CD4-positive, alpha-beta T cell treated with Interleukin-12 subunit alpha and Interleukin-12 subunit beta, for 1 hour (primary cell): ENCODE measurements at places on chromosomes 12 and 14.

DNA sequence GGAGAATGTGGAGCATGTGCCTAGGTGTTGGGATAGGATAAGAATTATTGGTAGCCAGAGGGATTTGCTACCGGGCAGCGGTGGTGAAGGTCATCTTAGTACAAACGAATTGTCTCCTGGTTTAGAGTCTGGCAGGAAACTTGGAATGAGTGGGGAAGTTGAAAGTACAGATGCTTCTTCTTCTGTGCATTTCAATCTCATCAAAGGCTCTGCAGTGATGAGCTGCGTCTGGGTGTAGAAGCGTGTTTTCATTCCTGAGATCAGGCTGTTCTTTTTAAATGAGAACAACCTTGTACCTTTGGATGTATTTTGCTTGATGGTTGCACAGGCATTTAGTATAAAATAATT lies 2.1 kb downstream of the WNK1 start:
- DNase-seq: no peak

GRCh38 chr12:59803735-59804134 lies 207.9 kb downstream of the SLC16A7 start:
- DNase-seq: no peak

DNA sequence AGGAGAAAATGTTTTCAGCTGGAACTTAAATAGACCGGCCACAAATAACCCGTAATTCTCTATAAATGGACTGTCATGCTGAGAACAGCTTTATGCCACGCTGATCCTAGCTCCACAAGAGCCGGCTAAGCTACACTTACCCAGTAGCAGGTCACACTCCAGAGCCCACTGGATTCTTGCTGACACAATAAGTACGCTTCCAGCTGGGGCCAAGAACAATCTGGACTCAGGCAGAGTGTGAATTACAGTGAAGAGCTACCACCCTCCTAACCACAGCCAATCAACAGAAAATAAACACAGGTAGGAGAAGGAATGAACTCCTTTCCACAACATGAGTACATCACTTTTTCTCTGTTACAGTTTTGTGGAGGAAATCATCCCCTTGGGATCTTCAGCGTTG lies 531.3 kb downstream of the GALC start:
- DNase-seq: no peak

DNA sequence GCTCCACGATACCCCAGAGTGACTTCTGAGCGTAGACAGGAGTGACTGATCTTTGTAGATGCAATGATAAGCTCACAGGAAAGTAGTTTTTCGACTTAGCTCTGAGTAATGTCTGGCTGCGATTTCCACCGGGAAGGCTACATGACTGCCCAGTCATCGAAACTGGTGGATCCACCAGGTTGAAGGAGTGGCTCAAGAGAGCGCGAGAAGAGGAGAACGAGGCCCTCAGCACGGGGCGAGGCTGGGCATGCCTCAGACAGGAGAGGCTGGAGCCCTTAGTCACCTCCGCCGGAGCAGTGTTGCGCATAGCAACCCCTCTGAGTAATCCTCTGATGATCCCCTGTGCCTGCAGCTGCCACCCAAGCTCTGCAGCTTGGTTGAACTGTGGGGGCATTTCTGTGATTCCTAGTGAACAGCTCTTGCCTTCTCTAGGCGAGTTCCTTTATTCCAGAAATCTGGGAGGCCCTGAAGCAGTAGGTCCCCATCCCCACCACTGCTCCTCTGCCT lies 25.6 kb downstream of the ELK3 start:
- no peak for DNase-seq

GRCh38 chr14:59273737-59274136 lies 85.3 kb downstream of the DAAM1 start:
- no peak for DNase-seq

- DNase-seq: no peak
Observed at GRCh38 chr12:53860426-53861345, 77.9 kb upstream of the HOXC13 start.

DNA sequence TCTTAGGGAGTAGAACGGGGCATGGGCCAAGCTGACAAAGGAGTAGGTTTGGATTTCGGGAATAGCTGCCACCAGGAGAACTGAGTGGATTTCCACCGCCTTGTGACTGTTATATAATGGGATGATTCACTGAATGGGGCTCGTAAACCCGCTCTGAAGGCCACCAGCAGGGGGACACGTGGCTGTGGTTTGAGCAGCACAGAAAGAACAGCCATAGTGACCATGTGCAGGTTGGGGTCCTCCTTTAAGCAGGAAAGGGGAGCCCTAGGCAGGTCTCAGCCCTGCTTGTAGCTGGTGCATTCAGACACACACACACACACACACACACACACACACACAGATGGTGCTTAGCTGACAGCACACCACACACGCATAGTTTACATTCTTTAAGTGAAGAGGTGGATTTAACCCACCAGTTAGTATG lies 8.6 kb upstream of the ASB2 start:
- DNase-seq: no peak

DNA sequence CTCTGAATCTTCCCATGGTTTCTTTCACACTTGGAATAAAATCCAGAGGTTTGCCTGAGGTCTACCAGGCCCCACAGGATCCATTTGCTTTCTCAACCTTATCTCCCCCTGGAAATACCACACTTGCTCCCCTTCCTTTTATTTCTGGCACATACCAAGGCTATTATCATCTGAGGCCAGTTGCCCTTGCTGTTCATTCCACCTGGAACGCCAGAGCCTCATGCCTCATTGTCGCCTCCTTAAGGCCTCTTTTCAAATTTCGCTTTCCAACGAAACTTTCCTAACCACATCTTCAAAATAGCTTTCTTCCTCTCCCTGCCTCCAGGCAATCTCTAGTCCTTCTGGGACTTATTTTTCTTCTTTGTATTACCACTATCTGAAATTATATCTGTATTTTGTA lies 11.2 kb upstream of the LRIG3 start:
- DNase-seq: no peak

DNA sequence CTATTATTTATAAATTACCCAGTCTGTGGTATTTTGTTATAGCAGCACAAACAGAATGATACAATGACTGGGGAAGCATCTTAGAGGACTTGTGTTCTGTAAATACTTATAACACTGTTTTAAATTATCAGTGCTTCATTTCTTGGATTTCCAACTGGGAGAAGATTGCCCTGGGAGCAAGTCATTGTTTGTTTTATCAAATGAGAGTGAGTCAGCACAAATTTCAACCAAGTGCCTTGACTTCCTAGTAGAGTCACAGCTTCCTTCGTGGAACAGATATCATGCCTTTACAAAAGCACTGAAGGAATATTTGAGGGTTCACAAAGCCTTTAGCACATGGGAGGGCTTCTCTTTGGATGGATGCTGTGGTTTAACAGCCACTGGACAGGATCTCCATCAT lies 234.1 kb downstream of the KTN1 start:
- no peak for DNase-seq

DNA sequence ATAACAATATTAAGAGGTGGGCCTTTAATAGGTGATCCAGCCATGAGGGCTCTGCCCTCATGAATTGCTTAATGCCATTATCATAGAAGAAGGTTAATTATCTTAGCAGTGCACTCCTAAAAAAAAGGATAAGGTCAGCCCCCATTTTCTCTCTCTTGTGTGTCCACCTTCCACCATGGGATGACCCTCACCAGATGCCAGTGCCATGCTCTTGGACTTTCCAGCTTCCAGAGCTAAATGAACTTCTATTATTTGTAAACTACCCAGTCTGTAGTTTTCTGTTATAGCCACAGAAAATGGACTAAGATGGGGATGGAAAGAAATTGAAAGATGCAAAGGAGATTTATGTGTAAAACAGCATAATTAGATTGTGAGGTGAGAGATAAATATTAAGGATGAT lies 125.4 kb downstream of the FOXA1 start:
- DNase-seq: no peak
